ENCODE measurements at places on chromosomes 6 and 20. TPM values are rescaled to one million over a fixed set of nuclear protein-coding genes. Genes with fewer than 3 reads are reported as not detected.

Gene TCF21
- total RNA-seq = 13.0 TPM

GRCh38 chr20:13771853-13772453 is 12.8 kb downstream of the ESF1 start:
- no peaks in the 10 kb centered on the region for H3K4me1 ChIP-seq
- H3K36me3 ChIP-seq = no peaks in the 10 kb centered on the region
- no peaks in the 10 kb centered on the region for H3K27me3 ChIP-seq
- no peak overlapping the region for H3K4me3 ChIP-seq
- no peak for DNase-seq

- no peaks in the 10 kb centered on the region for H3K36me3 ChIP-seq
- no peaks in the 10 kb centered on the region for H3K27me3 ChIP-seq
- H3K4me3 ChIP-seq = no peak overlapping the region
- H3K27ac ChIP-seq = no peak overlapping the region
- H3K4me1 ChIP-seq = no peaks in the 10 kb centered on the region
Observed at GRCh38 chr6:88492824-88493223, 326.7 kb upstream of the CNR1 start.

Gene CD40
- total RNA-seq = 4.1 TPM

Gene ADA
- total RNA-seq = 3.0 TPM

- H3K4me1 ChIP-seq = peaks cover 6% of the 10 kb centered on the region
- no peak overlapping the region for H3K4me3 ChIP-seq
- DNase-seq = no peak
Observed at GRCh38 chr20:53828682-53829254, 235.1 kb upstream of the ZNF217 start.

Gene RAMACL
- total RNA-seq = 1.2 TPM

Gene DNMT3B
- total RNA-seq = 6.8 TPM

GRCh38 chr20:57393321-57394120 is 2.3 kb downstream of the RBM38 start:
- H3K27me3 ChIP-seq = no peaks in the 10 kb centered on the region
- no peak for DNase-seq
- peaks cover 88% of the 10 kb centered on the region for H3K4me1 ChIP-seq
- peak overlapping the region; percentile 88 for H3K4me3 ChIP-seq
- peak overlapping the region; percentile 95 for H3K27ac ChIP-seq
- H3K36me3 ChIP-seq = no peaks in the 10 kb centered on the region

DNA sequence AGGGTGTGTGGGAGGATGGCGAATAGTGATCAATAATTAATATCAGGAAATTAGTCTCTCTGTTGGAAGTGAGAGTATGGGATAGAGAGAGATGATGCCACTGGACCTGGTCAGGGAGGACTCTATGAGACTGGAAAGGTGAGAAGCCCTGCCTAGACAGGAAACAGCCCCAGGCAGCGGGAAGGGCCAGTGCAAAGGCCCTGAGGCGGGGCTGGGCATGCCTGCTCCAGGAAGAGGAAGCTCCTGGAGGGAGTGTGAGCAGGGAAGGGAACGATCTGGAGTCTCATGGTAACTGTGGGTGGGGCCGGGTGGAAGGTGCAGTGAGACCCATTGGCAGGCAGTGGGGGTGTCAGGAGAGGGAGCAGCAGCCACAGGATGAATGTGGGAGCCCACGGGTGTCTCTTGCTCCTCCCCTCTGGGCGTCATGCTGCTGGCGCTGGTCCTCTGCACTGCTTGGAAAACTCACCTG is 1.8 kb upstream of the CST3 start:
- peaks cover 34% of the 10 kb centered on the region for H3K4me1 ChIP-seq
- peak overlapping the region; percentile 28 for H3K27ac ChIP-seq
- peak; percentile 72 for DNase-seq
- no peaks in the 10 kb centered on the region for H3K36me3 ChIP-seq

Gene B3GALT4
- total RNA-seq = 44.2 TPM

DNA sequence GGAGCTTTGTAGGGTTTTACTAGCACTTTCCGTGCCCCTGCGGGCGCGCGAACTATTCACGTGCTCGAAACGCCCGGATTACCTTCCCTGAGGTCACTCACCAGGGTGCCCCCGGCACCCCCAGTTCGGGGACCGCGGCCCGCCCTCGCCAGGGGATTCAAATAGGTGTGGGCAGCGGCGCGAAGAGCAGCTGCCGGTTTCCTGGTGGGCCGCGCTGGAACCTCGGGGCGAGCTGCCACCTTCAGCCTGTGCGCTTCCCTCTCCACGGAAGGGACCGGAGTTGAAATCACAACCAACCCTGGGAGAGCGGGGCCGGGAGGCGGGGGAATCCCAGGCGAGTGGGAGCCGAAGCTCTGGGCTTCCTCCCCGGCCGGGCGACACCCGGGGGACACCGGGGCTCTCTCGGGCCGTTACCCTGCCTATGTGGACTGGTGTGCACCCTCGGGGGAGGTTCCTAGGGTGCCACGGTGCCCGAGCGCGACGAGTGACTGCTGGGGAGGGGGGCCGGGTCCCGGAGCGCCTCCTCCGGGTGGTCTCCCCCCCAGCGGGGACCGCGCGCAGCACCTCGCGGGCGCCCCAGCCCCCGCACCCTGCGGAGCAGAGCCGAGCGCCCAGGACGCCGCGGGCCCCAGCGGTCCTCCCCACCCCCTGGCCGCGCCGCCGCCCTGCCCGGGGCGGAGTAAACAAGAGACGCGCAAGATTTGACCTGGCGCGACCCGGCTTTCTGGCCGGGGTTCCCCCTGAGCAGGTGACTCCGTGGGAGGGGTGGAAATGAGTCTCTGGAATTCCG is 2.1 kb upstream of the HIVEP2 start:
- H3K4me3 ChIP-seq = peak overlapping the region; percentile 87
- peaks cover 12% of the 10 kb centered on the region for H3K4me1 ChIP-seq
- no peaks in the 10 kb centered on the region for H3K36me3 ChIP-seq

DNA sequence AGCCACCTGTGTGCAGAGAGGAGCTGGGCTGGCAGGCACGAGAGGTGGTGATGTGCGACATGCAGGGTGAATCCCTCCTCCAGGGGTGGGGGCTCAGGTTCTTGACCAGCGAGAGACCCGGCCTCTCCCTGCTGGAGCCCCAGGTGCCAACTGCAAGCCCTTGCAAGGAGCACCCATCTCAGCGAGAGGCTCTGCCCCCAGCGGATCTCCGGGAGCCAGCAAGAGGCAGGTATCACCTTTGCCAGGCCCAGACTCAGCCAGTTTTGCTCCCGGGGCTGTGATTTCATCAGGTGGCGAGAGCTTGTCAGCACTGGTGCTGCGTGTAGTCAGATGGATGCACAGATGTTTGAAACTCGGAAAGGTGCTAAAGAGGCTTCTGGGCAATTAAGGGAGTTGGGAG is 87.7 kb downstream of the TFAP2C start:
- no peak for DNase-seq
- H3K27ac ChIP-seq = no peak overlapping the region
- H3K4me3 ChIP-seq = no peak overlapping the region
- no peaks in the 10 kb centered on the region for H3K27me3 ChIP-seq

Measured in transverse colon (tissue), 4 donors.